ENCODE measurements at places on chromosomes 7 and 10. TPM values are rescaled to one million over a fixed set of nuclear protein-coding genes. Genes with fewer than 3 reads are reported as not detected.
A peak's percentile ranks its signal among the peaks of the same experiment; 100 is the strongest.

- no peaks in the 10 kb centered on the region for H3K27me3 ChIP-seq
- no peak overlapping the region for H3K4me3 ChIP-seq
- H3K36me3 ChIP-seq: peaks cover 4% of the 10 kb centered on the region
- H3K4me1 ChIP-seq: peaks cover 7% of the 10 kb centered on the region
- no peak overlapping the region for H3K27ac ChIP-seq
Measured at GRCh38 chr10:22611425-22612115, 102.8 kb downstream of the PIP4K2A start.

- no peak overlapping the region for H3K4me3 ChIP-seq
- no peak for DNase-seq
Measured at GRCh38 chr7:12469568-12469967, 65.9 kb upstream of the VWDE start.

DNA sequence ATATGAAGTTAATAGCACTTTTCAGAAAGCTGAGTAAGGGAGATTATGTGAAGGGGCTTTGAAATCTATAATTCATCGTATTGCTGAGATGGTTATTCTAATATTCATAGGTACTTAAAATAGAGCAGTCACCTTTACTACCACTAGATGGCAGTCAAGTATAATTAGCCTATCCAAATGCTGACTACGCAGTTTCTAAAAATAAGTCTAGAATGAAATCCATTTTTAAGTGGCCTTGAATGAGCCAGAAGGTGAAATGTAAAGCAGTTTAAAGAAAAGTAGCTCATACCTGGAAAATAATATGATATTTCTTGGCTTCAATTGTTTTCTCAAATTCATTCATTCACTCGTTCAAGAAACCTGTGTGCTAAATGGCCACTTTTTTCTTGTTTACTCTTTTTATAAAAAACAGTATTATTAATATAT is 1277.1 kb downstream of the GATA3 start:
- no peaks in the 10 kb centered on the region for H3K4me1 ChIP-seq
- H3K27ac ChIP-seq: no peak overlapping the region
- DNase-seq: peak; percentile 88
- H3K36me3 ChIP-seq: no peaks in the 10 kb centered on the region
- H3K4me3 ChIP-seq: no peak overlapping the region

DNA sequence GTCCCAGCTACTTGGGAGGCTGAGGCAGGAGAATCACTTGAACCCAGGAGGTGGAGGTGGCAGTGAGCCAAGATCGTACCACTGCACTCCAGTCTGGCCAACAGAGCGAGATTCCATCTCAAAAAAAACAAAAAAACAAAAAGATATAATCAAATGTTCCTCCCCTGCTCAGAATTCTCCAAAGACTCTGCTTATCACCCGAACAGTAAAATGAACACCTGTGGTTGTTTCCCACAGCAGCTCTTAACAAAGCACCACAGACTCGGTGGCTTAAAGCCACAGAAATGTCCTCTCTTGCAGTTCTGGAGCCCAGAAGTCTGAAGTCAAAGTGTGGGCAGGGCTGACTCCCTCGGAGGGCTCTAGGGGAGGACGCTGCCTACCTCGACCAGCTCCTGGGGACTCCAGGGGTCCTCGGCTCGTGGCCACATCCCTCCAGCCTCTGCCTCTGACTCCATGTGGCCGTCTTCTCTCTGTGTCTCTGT is 4.1 kb upstream of the INTS1 start:
- H3K36me3 ChIP-seq: no peaks in the 10 kb centered on the region
- H3K4me3 ChIP-seq: no peak overlapping the region
- H3K4me1 ChIP-seq: peaks cover 11% of the 10 kb centered on the region
- no peaks in the 10 kb centered on the region for H3K27me3 ChIP-seq

DNA sequence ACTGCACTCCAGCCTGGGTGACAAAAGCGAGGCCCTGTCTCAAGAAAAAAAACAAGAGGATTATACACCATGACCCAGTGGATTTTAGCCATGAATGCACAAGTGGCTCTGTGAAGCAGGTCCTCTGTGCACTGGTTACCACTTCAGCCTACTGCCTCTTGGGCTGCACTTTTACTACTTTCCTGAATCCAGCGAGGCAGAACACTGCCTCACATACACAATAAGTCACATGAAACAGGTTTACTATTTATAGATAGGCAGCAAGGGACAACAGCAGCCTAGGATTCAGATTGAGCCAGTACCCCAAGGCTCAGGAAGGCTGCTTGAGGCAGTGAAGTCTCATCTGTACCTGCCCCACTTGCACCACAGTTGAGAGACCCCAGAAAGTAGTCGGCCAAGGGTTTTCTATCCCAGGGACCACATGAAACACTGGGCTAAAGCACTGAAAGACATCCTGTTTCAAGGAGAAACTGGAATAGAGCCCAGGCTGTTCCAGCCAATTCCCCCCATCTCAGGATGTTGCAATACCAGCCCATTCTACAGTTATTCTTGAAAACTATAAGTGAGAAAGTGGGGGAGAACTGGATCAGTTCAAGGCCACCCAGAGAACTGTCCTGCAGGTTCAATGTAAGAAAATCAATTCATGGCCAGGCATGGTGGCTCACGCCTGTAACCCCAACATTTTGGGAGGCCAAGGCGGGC is 10.3 kb upstream of the OGDH start:
- H3K27me3 ChIP-seq: no peaks in the 10 kb centered on the region
- DNase-seq: no peak
- H3K4me1 ChIP-seq: no peaks in the 10 kb centered on the region
- no peak overlapping the region for H3K4me3 ChIP-seq
- H3K27ac ChIP-seq: no peak overlapping the region

GRCh38 chr10:98673171-98673782 is 226.5 kb upstream of the HPS1 start:
- H3K27me3 ChIP-seq: no peaks in the 10 kb centered on the region
- H3K27ac ChIP-seq: no peak overlapping the region
- H3K4me3 ChIP-seq: no peak overlapping the region
- DNase-seq: no peak
- no peaks in the 10 kb centered on the region for H3K4me1 ChIP-seq
- no peaks in the 10 kb centered on the region for H3K36me3 ChIP-seq

- H3K4me1 ChIP-seq: peaks cover 33% of the 10 kb centered on the region
- H3K27me3 ChIP-seq: no peaks in the 10 kb centered on the region
- no peaks in the 10 kb centered on the region for H3K36me3 ChIP-seq
- H3K4me3 ChIP-seq: peak overlapping the region; percentile 12
- H3K27ac ChIP-seq: peak overlapping the region; percentile 87
Measured at GRCh38 chr10:35379226-35380137, 43.2 kb downstream of the CCNY start.

DNA sequence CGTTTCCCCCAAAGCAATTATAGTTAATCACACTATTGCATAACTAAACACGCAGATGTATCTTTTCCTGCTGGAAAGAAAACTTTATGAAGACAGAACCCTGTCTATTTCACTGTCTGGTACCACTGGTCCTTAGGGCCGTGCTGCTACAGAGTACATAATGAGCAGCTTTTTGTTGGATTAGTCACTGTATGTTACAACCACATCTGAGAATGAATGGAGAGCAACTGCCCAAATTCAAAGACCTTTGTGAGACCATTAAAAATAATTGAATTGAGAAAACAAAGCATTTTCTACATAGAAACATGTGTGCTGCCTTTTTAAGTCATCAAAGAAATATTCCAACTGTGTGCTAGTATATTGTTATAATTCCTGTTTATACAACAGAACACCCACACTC is 111.3 kb upstream of the SORCS1 start:
- no peaks in the 10 kb centered on the region for H3K36me3 ChIP-seq
- H3K4me1 ChIP-seq: no peaks in the 10 kb centered on the region
- no peak for DNase-seq
- H3K27me3 ChIP-seq: no peaks in the 10 kb centered on the region
- H3K4me3 ChIP-seq: no peak overlapping the region
- no peak overlapping the region for H3K27ac ChIP-seq

DNA sequence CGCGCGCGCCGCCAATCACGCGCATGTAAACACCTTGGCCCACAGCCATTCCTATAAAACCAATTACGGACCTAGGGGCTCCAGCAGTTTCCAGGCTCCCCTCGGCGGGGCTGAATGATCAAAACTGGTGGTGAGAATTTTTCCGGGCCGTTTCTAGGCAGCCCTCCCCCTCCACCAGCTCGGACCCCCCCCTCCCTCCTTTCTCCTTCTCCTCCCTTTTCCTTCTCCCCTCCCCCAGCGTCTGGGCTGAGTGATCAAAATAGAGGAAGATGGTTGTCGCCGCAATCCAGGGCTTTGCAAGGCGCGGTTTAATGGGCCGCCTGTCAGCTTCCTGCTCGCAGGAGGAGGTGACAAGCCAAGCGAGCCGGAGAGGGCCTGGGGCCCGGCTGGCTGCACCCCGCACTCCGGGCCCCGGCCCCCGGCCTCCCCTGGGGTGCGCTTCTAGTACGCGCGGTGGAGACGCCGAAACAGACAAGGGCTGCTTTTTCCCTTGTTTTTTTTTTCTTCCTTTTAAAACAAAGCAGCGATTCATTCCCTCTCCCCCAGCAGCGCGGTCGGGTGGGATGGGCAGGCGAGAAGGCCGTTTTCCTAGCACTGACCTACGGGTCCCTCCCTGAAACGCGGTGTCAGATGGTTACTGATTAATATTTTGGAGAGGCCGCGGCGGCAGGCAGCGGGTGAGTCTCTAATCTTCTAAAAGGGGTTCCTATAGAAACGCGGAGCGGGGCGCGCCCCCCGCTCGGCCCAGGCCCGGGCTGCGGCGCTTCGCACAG is 528 bp upstream of the TNRC18 start:
- peak overlapping the region; percentile 96 for H3K27ac ChIP-seq
- peak; percentile 99 for DNase-seq
- peaks cover 9% of the 10 kb centered on the region for H3K4me1 ChIP-seq
- peak overlapping the region; percentile 96 for H3K4me3 ChIP-seq

GRCh38 chr10:131723297-131724168 is 177.3 kb upstream of the PPP2R2D start:
- no peak for DNase-seq
- no peak overlapping the region for H3K27ac ChIP-seq
- H3K4me1 ChIP-seq: no peaks in the 10 kb centered on the region

DNA sequence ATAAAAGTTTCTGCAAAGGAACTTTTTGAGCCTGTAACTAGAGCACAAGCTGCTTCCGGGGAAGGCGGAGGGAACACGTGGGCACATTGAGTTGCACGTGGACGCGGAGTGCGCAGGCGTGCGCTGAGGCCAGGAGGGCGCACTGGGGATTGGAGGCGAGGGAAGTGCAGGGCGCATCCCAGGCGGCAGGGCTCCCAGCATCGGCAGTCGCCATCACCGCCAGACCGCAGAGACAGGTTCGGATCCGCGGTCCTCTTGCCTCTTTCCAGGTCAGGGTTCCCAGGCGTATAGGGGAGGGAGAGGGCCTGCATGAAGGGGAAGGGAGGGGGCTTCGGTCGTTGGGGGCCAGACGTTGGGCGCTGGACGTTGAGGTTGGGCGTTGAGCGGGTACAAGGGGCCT is at the start of gene TDRD1:
Gene TDRD1, plus strand, starts transcription at position 206 of the 400 bp plus-strand sequence. CDS start 8,479 bp downstream, outside the sequence.
- H3K4me3 ChIP-seq: no peak within 1 kb of the TSS
- no peaks in the 10 kb centered on the region for H3K36me3 ChIP-seq
- H3K4me1 ChIP-seq: peaks cover 3% of the 10 kb centered on the region
- peaks cover 6% of the 10 kb centered on the region for H3K27me3 ChIP-seq

DNA sequence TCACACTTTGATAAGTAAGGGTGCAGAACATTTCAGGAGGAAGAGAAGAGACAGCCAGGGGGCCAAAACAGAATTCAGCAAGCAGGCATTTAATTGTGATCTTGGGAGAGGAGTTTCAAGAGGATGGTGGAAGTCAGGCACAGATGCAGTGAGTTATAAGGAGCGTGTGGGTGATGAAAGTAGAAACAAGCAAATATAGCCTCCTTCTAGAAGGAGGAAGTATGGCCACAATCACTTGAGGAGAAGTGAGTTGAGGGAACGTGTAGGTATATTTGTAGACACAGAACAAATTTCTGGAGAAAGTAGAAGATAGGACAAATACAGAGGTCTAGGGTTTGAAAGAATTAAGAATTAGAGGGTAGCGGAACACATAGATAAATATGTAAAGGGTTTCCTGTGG is 165.8 kb downstream of the CACNB2 start:
- no peak overlapping the region for H3K27ac ChIP-seq
- H3K4me3 ChIP-seq: no peak overlapping the region
- H3K36me3 ChIP-seq: no peaks in the 10 kb centered on the region
- no peaks in the 10 kb centered on the region for H3K4me1 ChIP-seq
- H3K27me3 ChIP-seq: no peaks in the 10 kb centered on the region

DNA sequence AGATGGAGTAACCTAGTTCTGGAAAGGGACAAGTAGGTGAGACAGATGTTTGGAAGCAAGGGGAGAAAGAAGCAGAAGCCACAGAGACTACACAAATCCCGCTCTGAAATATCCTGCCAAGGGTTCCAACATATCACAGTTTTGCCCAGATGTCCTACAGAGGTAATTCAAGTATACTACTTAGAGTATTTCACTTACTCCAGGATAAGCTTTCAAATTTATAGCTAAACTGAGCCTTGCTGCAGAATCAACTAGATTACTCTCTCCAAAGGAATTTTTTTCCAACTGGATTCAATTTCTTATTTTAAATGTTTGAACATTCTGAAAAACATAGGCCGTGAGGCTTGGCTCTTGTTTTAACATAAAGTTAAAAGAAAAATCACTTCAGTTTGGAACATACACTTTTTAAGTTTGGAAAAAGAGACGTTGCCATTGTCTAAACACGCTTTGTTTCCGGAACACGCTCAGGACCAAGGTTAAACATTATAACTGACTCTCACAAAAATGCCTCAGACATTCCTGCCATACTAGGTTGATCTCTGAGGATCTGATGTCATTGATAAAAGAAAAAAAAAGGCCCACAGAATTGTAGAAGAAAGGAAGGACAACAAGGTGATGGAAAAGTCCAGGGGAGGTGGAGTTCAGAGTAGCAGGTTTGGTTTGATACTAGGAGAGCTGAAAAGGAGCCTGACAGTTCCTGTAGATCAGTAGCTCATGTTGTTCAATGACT is 74.8 kb downstream of the FAM185A start:
- H3K4me1 ChIP-seq: no peaks in the 10 kb centered on the region
- no peaks in the 10 kb centered on the region for H3K27me3 ChIP-seq
- no peak overlapping the region for H3K4me3 ChIP-seq
- no peaks in the 10 kb centered on the region for H3K36me3 ChIP-seq

DNA sequence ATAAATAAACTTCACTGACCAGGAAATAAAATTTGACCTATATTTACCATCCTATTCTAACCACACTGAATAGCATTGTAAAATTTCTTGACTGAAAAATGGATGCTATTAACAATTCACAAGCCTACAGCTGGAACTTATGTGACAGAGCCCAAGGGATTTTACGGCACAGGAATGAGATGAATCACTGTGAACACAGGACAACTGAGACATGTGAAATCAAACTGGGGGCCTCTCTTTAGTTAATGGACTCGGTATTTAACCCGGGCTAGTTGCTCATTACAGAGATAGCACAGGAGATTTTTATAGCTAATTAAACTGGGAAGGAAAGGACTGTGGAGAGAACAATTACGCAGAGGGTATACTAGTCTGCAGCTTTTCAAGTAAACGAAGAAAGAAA is 100.6 kb downstream of the MICU1 start:
- DNase-seq: peak; percentile 62
- H3K27ac ChIP-seq: no peak overlapping the region
- no peaks in the 10 kb centered on the region for H3K27me3 ChIP-seq
- no peaks in the 10 kb centered on the region for H3K36me3 ChIP-seq
- H3K4me3 ChIP-seq: no peak overlapping the region
- peaks cover 10% of the 10 kb centered on the region for H3K4me1 ChIP-seq

Gene UBE2H
- 61.2 TPM for total RNA-seq

Gene PTPRE
- total RNA-seq: 5.9 TPM

Gene OR2A12
- not detected for total RNA-seq

Gene FOXI2
- total RNA-seq: not detected

Gene DEPP1
- total RNA-seq: 87.6 TPM

Gene PRSS37
- not detected for total RNA-seq

Gene CLRN3
- not detected for total RNA-seq

Gene HOXA9
- 19.5 TPM for total RNA-seq

Gene GOT1
- 42.7 TPM for total RNA-seq

Gene SNX10
- 1.2 TPM for total RNA-seq

Gene UNCX
- not detected for total RNA-seq

Gene ZNF775
- total RNA-seq: 6.2 TPM
